ENCODE measurements at places on chromosomes 16 and 17.

DNA sequence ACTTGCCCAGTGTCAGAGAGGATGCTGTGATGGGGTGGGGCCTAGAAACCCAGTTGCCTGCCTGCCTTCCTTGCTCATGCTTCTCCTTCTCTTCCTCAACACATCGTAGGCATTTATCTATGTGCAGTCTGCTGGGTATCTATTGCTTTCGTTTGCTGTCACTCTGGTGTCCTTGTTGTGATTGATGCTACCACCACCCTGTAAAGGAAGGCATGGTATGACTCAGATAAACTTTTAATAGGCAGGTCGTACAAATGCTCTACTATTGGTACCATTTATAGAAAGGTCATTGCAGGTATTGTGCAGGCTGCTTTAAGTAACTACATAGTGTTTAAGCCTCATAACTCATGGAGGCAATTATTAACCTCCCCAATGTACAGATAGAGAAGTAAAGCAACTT is 368.9 kb downstream of the UTP18 start:
- no peak for DNase-seq

- DNase-seq = no peak
Measured at GRCh38 chr17:40514013-40514875, 12.8 kb upstream of the TNS4 start.

GRCh38 chr17:79558091-79558900 is 52.6 kb downstream of the RBFOX3 start:
- no peak for DNase-seq

DNA sequence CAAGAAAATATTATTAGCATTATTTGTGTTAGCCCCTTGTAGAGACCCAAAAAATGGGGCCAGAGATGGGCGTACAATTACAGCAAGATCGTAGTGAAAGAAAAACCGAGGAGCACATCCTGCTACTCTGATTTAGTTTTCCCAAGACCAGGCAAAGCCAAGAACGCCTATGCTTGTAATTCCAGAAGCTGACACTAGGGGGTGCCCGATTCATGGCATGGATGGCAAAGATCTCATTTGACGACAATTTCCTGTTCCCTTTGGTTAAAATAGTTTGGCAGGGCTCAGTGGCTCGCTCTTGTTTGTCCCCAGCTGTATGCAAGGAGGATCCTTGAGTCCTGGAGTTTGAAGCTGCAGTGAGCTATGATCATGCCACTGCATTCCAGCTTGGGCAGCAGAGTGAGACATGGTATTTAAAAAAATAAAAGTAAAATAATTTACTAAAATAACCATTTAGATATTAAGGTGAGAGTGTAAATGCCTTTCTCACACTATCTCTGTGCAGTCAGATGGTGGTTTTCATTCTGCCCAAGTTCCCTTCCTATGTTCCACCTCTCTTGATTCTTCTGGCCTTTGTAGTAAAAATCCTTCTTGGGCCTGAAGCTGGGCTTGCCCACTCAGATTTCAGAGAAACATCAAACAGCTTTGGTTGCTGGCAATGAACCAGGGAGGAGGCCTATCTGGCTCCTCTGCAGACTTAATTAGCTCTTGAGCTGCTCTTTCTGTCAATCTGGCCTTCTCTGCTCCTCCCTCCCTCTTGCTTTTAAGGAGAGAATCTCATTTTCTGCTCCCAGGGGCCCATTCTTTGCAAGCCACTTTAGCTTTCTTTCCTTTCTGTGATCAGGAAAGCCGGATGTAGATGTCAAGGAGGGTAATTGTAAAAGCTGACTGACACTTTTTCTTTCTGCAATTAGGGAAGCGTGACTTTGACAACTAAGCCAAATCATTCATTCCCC is 31.2 kb downstream of the TMEM238L start:
- DNase-seq = no peak

- peak; percentile 41 for DNase-seq
Measured at GRCh38 chr17:57092171-57092570, 7.1 kb downstream of the AKAP1 start.

GRCh38 chr17:8357910-8358309 is 18.3 kb downstream of the ODF4 start:
- no peak for DNase-seq

DNA sequence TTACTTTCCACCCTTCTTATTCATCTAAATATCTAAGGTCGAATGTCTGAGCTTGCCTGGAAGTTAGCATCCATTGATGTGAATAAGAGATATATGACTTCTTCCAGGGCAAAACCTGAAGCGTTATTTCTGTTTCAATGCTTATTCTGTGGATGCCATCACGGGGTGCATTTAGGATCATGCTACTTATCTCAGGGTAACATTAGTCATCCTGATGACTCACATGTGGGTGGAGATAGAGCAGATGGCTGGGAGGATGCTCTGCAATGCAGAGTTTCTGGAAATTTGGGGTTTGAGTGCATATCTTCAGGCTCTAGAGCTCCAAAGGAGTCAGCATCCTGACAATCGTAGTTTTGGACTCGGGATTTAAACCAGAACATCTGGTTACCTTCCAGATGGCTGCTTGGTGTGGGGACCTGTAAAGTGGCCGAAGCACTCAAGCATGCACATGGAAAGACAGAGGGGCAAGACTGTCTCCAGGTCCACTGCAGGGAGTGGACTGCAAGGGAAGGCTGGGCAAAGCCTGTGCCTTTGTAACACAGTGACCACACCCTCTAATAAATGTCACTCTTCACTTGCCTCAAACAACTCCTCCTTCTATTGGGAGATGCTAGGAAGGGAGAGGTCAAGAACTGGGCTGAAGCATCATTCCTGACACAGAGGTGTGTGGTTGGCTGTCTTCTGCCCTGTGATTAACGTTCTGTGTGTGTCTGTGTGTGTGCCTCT is 175.2 kb upstream of the SALL1 start:
- peak; percentile 81 for DNase-seq

GRCh38 chr16:30985401-30986128 is 558 bp downstream of the HSD3B7 start:
- DNase-seq = no peak

GRCh38 chr16:64997751-64998150 is 124.1 kb downstream of the CDH11 start:
- DNase-seq = no peak

- DNase-seq = no peak
Measured at GRCh38 chr17:30449480-30449879, 27.7 kb upstream of the GOSR1 start.

- peak; percentile 11 for DNase-seq
Measured at GRCh38 chr17:19897090-19897837, 29.5 kb upstream of the ULK2 start.

DNA sequence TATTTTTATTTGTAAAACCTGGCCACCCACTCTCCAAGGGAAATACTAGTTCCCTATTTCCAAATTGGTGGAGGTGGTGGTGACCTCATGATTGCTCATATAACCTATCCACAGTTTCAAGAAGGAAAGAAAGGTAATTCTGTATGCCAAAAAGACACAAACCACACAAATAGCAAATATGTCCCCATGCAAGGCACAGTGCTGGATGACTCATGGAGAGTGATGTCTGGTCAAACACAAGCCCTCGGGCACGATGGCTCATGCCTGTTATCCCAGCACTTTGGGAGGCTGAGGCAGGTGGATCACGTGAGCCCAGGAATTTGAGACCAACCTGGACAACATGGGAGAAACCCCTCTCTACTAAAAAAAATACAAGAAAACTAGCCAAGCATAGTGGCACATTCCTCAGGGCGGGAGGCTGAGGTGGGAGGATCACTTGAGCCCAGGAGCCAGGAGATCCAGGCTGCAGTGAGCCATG is 64.2 kb downstream of the GNA13 start:
- peak; percentile 20 for DNase-seq

GRCh38 chr17:78272181-78272913 is 40.9 kb downstream of the TMEM235 start:
- DNase-seq = no peak

GRCh38 chr16:66604376-66605176 is at the start of gene CMTM3:
CMTM3 (plus strand) TSS chr16:66604704; CDS start chr16:66604806, 102 bp downstream.
- DNase-seq = peak; percentile 68

All from fibroblast of skin of right biceps (primary cell).